Progenitor cell of endocrine pancreas (in vitro differentiated cells): ENCODE measurements at places on chromosomes 13 and 19.

- H3K4me1 ChIP-seq: no peaks in the 10 kb centered on the region
- H3K27ac ChIP-seq: no peak overlapping the region
- no peaks in the 10 kb centered on the region for H3K27me3 ChIP-seq
Measured at GRCh38 chr13:101210774-101211173, 205.5 kb downstream of the NALCN start.

DNA sequence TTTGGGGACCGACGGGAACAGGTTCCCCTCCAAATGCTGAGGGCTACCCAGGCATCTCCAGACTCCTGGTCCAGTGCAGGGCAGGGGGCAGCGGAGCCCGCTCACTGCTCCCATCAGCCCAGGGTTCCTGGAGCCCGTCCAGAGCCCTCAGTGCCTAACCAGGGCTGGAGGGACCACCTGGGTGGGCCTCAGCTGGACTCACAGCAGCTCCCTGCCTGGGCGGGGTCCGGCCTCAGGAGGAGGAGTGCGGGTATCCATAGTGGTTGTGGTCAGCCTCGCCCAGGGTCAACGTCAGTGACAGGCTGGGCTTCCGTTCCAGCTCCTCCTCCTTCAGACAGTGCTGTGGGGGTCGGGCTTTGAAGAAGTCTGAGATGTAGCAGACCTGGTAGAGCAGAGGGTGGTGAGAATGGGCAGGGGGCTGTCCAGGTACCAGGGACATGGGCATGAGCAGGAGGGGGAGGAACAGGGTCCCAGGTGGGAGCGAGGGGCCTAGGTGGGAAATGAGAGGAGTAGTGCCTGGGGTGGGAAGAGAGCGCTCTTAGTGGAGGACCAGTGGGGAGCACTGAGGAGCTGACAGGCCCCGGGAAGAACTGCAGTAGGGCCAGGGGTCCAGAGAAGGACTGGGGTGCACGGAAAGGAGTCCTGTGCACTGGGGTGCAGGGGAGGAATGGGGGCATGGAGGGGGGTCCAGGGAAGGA lies 9.9 kb downstream of the PLPP2 start:
- peaks cover 3% of the 10 kb centered on the region for H3K27me3 ChIP-seq
- no peak for DNase-seq
- peaks cover 3% of the 10 kb centered on the region for H3K36me3 ChIP-seq
- no peaks in the 10 kb centered on the region for H3K4me1 ChIP-seq

- H3K27me3 ChIP-seq: no peaks in the 10 kb centered on the region
- H3K4me3 ChIP-seq: no peak overlapping the region
- H3K27ac ChIP-seq: no peak overlapping the region
- H3K36me3 ChIP-seq: peaks cover 14% of the 10 kb centered on the region
Measured at GRCh38 chr13:39760521-39760920, 105.1 kb downstream of the COG6 start.

DNA sequence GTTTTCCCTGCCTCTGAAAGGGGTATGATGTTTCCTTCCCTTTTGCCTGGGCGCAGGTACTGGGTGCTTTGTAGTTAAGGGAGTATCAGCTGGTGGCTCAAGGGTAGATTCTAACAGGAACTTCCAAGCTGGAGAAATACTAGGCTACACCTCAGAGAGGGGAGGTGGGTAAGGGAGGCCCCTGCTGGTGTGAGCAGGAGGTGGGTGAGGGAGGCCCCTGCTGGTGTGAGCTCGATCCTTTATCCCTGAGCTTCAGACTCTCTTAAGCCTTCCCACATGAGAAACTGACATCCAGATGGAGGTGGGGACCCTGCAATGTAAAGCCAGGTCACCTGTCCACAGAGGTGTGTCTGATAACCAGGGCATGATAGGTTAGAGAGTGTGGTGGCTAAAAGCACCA lies 32.1 kb downstream of the CYP2B6 start:
- no peak overlapping the region for H3K27ac ChIP-seq
- peaks cover 1% of the 10 kb centered on the region for H3K4me1 ChIP-seq
- H3K4me3 ChIP-seq: no peak overlapping the region
- DNase-seq: no peak

- H3K4me1 ChIP-seq: peaks cover 16% of the 10 kb centered on the region
- no peak for DNase-seq
Measured at GRCh38 chr13:42876270-42876714, 94.9 kb downstream of the FAM216B start.

GRCh38 chr19:42287017-42287826 lies 14.7 kb upstream of the PRR19 start:
- no peak overlapping the region for H3K4me3 ChIP-seq
- no peaks in the 10 kb centered on the region for H3K27me3 ChIP-seq
- H3K36me3 ChIP-seq: peaks cover 7% of the 10 kb centered on the region
- peaks cover 18% of the 10 kb centered on the region for H3K4me1 ChIP-seq
- DNase-seq: no peak
- no peak overlapping the region for H3K27ac ChIP-seq

DNA sequence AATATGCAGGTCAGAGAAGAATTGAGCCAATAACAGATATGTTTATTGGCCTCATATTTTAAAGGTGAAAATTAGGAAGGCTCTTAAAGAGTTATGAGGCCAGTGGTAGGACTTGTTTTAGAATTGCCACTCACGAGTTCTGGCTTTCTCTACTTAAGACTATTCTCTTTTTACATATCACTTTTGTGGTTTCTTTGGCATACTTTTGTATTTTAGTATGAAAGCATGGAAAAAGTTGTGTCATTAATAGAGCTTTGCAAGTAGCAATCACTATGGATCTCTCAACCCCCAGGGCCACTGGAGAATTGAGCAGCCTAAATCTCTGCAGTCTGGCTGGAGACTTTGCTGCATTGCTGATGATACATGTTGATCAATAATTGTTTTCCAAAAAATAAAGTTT lies 64.6 kb upstream of the SOX21 start:
- DNase-seq: no peak
- no peaks in the 10 kb centered on the region for H3K27me3 ChIP-seq
- no peaks in the 10 kb centered on the region for H3K36me3 ChIP-seq
- peaks cover 17% of the 10 kb centered on the region for H3K4me1 ChIP-seq
- H3K4me3 ChIP-seq: no peak overlapping the region

DNA sequence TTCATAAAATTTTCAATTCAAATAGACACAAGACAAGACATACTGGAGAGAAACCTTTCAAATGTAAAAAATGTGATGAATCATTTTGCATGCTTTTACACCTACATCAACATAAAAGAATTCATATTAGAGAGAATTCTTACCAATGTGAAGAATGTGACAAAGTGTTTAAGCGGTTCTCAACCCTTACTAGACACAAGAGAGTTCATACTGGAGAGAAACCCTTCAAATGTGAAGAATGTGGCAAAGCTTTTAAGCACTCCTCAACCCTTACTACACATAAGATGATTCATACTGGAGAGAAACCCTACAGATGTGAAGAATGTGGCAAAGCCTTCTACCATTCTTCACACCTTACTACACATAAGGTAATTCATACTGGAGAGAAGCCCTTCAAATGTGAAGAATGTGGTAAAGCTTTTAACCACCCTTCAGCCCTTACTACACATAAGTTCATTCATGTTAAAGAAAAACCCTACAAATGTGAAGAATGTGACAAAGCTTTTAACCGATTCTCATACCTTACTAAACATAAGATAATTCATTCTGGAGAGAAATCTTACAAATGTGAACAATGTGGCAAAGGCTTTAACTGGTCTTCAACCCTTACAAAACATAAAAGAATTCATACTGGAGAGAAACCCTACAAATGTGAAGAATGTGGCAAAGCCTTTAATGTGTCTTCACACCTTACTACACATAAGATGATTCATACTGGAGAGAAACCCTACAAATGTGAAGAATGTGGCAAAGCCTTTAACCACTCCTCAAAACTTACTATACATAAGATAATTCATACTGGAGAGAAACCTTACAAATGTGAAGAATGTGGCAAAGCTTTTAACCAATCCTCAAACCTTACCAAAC lies 24.6 kb upstream of the ZNF431 start:
- H3K27ac ChIP-seq: no peak overlapping the region
- peaks cover 2% of the 10 kb centered on the region for H3K4me1 ChIP-seq
- no peak overlapping the region for H3K4me3 ChIP-seq
- peaks cover 59% of the 10 kb centered on the region for H3K36me3 ChIP-seq

GRCh38 chr13:51475727-51476501 lies 23.1 kb upstream of the INTS6 start:
- no peak overlapping the region for H3K27ac ChIP-seq
- H3K4me3 ChIP-seq: no peak overlapping the region
- no peak for DNase-seq
- no peaks in the 10 kb centered on the region for H3K27me3 ChIP-seq

GRCh38 chr13:23799945-23800344 lies 89.3 kb downstream of the MIPEP start:
- no peaks in the 10 kb centered on the region for H3K27me3 ChIP-seq
- no peak for DNase-seq
- peaks cover 27% of the 10 kb centered on the region for H3K36me3 ChIP-seq

DNA sequence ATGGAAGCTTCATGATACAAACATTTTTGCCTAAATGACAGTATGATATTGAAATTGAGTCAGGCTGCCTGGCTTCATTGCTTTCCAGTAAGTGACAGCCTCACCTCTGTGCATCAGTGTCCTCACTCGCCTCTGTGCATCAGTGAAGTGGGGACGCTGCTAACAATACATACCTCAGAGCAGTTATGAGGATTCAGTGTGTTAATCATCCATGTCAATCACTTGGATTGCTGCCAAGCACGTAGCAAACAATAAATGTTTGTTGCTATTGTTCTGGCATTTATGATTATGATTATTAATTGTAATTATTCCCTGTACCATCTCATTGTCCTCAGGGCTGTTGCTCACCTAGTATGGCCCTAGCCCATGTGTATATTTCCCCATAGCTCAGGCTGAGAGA lies 8.8 kb downstream of the PPP2R1A start:
- H3K27me3 ChIP-seq: no peaks in the 10 kb centered on the region
- DNase-seq: no peak
- no peak overlapping the region for H3K27ac ChIP-seq
- H3K36me3 ChIP-seq: peaks cover 15% of the 10 kb centered on the region
- peaks cover 7% of the 10 kb centered on the region for H3K4me1 ChIP-seq
- H3K4me3 ChIP-seq: no peak overlapping the region

- H3K36me3 ChIP-seq: peaks cover 20% of the 10 kb centered on the region
- DNase-seq: no peak
- H3K4me1 ChIP-seq: peaks cover 9% of the 10 kb centered on the region
- H3K27me3 ChIP-seq: no peaks in the 10 kb centered on the region
- no peak overlapping the region for H3K27ac ChIP-seq
Measured at GRCh38 chr13:41188584-41188983, 5.8 kb downstream of the KBTBD7 start.

DNA sequence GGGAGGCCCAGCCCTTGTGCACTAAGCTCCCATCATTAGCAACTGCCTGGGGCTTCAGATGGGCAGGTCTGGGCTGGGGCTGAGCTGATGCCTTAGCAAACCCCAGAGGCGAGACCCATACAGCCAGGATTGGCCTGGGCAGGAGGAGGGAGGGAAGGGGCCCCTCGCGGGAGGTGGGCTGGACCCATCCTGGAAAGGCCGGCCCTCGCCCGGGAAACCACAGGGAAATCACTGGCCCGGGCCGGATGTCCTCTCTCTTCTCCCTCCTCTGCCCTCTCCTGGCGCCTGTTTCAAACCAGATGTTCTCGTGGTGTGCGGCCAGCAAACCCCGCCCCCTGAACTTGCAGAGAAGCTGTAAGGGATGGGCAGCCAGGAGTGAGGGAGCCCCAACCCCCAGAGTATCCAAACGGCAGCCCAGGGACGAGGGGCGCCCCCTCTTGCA lies 43.1 kb downstream of the TMEM255B start:
- H3K4me1 ChIP-seq: no peaks in the 10 kb centered on the region
- no peaks in the 10 kb centered on the region for H3K27me3 ChIP-seq
- H3K27ac ChIP-seq: no peak overlapping the region
- DNase-seq: no peak

DNA sequence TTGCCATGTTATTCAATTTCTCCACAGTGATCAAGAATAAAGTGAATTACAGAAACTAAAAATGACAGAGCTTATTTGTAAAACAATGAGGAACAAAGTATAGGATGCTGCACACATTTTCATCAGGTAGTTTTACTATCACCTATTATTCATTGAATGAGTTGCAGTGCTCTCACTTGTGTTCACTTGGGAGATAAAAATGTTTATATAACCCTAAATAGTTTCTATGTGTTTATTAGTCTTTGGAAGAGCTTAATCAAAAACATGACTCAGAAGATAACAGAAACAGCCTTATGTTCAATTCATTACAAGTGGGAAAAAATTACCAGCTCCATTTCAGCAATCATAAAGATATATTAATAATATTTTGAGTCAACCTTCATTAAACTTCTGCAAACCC lies 796.2 kb downstream of the SLITRK1 start:
- no peaks in the 10 kb centered on the region for H3K4me1 ChIP-seq
- no peaks in the 10 kb centered on the region for H3K27me3 ChIP-seq
- no peak overlapping the region for H3K27ac ChIP-seq
- H3K4me3 ChIP-seq: no peak overlapping the region
- DNase-seq: no peak

DNA sequence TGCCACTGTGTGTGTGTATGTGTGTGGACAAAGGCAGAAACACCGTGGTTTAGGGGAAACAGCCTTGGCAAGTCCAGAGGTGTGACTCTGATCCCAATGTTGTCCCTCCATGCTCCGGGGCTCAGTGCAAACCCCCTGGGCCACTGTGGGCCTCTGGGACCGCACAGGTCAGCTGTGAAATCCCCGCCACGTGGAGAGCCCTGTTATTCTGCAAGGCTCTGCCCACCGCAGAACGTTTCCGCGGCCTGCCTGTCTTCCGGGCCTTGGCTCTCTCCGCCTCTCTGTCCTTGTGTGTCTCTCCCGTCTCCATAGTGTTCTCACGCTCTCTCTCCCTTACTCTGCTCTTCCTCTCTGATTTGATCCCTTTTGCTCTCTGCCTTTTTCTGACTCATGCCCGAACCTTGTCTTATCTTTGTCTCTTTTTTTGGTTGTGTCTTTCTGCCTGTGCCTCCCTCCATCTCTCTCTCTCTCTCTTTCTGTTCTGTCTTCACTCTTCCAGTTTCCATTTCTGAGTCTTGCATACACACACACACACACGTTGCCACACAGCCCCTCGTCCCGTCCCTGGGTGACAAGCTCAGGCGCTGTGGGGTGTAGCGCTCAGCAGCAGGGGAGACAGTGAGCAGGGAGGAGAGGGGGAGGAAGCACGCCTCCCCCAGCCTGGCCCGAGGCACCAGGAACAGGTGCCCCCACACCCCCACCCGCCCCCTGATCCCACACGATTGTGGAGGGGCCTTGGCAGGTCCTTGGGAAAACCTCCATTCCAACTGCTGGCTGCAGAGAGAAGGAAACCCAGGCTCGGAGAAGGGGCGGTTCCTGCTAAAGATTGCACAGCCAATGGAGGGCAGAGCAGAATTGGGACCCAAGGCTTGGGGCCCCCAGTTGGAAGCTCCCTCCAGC lies 3.0 kb downstream of the TTYH1 start:
- peaks cover 42% of the 10 kb centered on the region for H3K27me3 ChIP-seq
- no peak for DNase-seq
- H3K27ac ChIP-seq: peak overlapping the region; percentile 4
- H3K4me3 ChIP-seq: peak overlapping the region; percentile 22

DNA sequence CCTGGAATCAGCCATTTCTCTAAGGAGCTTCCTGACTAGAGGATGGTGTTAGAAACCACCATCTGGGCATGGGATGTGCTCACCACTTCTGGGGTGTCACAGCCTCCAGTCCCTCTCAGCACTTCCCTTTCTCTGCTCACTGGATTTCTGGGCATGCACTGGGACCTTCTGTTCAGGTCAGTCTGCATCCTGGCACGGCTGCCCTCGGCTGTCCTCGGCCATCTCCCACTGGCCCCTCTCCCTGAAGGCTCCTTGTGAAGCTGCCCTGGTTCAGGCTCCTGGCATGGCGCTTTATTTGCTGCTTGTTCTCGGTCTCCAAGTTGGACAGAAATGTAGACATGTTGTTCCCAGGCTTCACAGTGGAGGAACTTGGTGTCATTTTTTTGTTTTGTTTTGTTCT lies 60.0 kb downstream of the TEX29 start:
- H3K36me3 ChIP-seq: no peaks in the 10 kb centered on the region
- H3K27me3 ChIP-seq: peaks cover 16% of the 10 kb centered on the region
- H3K27ac ChIP-seq: no peak overlapping the region
- no peaks in the 10 kb centered on the region for H3K4me1 ChIP-seq
